ENCODE measurements at places on chromosomes 6 and 20. TPM values are rescaled to one million over a fixed set of nuclear protein-coding genes. Genes with fewer than 3 reads are reported as not detected.

DNA sequence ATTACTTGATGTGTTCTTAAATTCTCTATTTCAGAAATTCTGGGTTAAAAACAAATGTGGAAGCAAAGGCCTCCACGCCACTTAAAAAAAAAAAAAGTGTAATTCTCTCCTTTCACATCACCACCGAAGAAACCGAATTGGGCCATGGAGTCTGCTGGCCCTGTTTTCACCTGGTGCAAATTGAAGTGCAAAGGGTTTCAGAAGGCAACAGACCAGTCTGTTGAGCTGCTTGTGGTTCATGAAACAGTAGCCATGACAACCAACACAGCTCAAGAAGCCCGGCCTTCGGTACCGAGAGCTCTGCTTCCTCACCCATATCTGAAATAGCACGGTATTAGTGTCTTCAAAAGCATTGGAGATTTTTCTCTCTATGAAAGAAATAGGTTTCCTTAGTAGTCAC, 63.1 kb downstream of the GMPR start:
- no peaks in the 10 kb centered on the region for H3K36me3 ChIP-seq
- H3K27me3 ChIP-seq = no peaks in the 10 kb centered on the region
- H3K4me1 ChIP-seq = no peaks in the 10 kb centered on the region
- H3K27ac ChIP-seq = no peak overlapping the region
- no peak for DNase-seq

- H3K36me3 ChIP-seq = no peaks in the 10 kb centered on the region
- no peaks in the 10 kb centered on the region for H3K4me1 ChIP-seq
- no peaks in the 10 kb centered on the region for H3K27me3 ChIP-seq
- no peak overlapping the region for H3K4me3 ChIP-seq
- no peak overlapping the region for H3K27ac ChIP-seq
Measured at GRCh38 chr20:9258901-9259300, 190.0 kb downstream of the PLCB4 start.

GRCh38 chr6:15677822-15678221, 15.0 kb upstream of the DTNBP1 start:
- H3K4me3 ChIP-seq = no peak overlapping the region
- H3K36me3 ChIP-seq = no peaks in the 10 kb centered on the region
- H3K27ac ChIP-seq = no peak overlapping the region
- H3K27me3 ChIP-seq = peaks cover 2% of the 10 kb centered on the region

GRCh38 chr6:162099685-162100084, 627.9 kb downstream of the PRKN start:
- H3K4me3 ChIP-seq = no peak overlapping the region
- H3K36me3 ChIP-seq = peaks cover 11% of the 10 kb centered on the region
- H3K4me1 ChIP-seq = peaks cover 3% of the 10 kb centered on the region
- no peak overlapping the region for H3K27ac ChIP-seq
- H3K27me3 ChIP-seq = no peaks in the 10 kb centered on the region

DNA sequence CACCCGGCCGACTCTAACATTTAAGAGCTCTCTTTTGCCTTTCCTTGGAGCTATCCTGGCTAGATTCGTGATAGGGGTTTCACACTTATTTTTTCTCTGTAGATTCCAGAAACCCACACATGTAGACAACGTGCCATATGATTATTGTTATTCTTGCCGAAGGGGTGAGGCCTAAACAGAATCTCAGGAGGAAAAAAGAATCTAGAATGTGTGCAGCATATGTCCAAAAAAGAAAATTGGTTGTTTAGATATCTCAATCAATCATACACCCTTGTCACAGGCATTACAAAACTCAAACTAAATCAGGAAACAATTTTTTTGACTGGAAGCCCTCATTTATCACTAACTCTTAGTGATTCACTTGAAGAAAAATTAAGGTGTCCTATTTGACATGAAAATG, 66.9 kb upstream of the TGM3 start:
- H3K27ac ChIP-seq = no peak overlapping the region
- DNase-seq = no peak

DNA sequence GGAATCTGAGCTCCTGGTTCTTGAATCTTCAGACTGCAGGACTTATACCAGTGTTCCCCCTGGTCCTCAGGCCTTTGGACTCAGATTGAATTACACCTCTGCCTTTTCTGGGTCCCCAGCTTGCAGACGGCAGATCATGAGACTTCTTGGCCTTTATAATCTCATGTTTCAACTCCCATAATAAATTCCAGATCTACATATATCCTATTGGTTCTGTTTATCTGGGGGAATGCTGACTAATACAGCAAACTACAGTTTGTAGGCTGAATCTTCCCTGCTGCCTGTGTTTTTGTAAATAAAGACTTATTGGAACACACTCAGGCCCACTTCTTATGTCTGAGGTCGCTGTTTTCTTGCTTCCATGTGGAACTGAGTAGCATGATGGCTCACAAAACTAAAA, 184.7 kb downstream of the HDGFL1 start:
- H3K4me1 ChIP-seq = no peaks in the 10 kb centered on the region
- no peaks in the 10 kb centered on the region for H3K27me3 ChIP-seq
- H3K36me3 ChIP-seq = no peaks in the 10 kb centered on the region
- no peak for DNase-seq
- no peak overlapping the region for H3K27ac ChIP-seq
- H3K4me3 ChIP-seq = no peak overlapping the region

The CCN6 gene
- total RNA-seq = not detected

Measured in activated naive CD4-positive, alpha-beta T cell treated with anti-CD3 and anti-CD28 coated beads for 36 hours (primary cell).